ENCODE measurements at places on chromosomes 1 and 21.

- DNase-seq, result no peak
Observed at GRCh38 chr1:168468822-168469221, 75.0 kb downstream of the XCL2 start.

- DNase-seq, result no peak
Observed at GRCh38 chr1:66247415-66248208, 286.3 kb upstream of the SGIP1 start.

DNA sequence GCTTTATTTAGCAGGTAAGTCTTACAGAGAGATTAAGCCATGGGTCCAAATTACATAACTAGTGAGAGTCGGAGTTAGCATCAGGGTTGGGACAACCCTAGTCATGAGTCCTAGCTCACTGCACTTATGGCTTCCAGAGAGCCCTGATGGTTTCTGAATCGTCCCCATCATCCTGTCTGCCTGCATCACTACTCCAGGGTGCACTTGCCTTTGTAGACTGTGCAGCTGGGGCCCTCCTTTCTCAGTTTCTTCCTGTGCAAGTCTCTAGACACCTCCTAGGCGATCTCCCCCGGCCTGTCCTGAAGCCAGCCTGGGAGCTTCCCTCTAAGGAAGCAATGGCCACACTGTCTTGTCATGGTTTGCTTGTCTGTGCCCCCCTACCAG, 37.1 kb downstream of the KIAA0040 start:
- DNase-seq, result no peak

DNA sequence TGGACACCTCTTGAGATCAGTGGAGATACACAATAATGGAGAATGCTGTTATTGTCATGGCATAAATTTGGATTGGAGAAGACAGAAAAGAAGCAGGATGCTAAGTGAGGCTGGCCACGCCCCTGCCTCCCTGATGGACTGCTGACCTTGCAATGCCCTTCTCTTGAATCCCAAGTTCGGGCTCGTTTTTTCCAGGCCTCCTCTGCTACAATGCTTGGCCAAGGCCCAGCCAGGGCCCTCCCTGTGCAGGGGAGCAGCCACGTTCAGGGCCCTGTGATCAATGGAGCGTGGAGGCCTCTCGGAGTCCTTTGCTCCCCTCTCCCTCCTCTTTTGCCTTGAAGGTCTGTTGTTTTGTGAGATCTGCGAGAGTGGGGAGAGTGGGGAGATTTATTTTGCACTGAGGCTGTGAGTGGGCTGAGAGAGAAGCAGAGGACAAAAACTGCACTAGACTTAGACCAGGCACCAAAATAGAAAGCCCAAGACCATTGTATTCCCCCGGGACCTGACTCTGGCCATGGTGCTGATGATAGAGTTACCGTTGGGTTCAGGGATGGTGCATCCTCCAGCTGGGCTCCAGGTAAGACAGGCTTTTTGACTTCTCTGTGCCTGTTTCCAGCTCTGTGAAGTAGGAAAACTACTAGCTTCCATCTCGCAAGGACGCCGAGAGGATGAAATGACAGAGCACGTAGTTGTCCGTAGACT, 268.6 kb downstream of the KAZN start:
- DNase-seq, result no peak

- DNase-seq, result no peak
Observed at GRCh38 chr1:85028151-85028550, 20.1 kb downstream of the MCOLN3 start.

- no peak for DNase-seq
Observed at GRCh38 chr1:219144658-219145315, 28.9 kb upstream of the LYPLAL1 start.

GRCh38 chr1:1624443-1625403, 7.2 kb upstream of the MMP23B start:
- no peak for DNase-seq

- DNase-seq, result no peak
Observed at GRCh38 chr1:25676488-25676887, 59.9 kb downstream of the MAN1C1 start.
